Cortex of kidney (tissue), 1 donor: ENCODE measurements at places on chromosomes 11 and 22.
A peak's percentile ranks its signal among the peaks of the same experiment; 100 is the strongest.

DNA sequence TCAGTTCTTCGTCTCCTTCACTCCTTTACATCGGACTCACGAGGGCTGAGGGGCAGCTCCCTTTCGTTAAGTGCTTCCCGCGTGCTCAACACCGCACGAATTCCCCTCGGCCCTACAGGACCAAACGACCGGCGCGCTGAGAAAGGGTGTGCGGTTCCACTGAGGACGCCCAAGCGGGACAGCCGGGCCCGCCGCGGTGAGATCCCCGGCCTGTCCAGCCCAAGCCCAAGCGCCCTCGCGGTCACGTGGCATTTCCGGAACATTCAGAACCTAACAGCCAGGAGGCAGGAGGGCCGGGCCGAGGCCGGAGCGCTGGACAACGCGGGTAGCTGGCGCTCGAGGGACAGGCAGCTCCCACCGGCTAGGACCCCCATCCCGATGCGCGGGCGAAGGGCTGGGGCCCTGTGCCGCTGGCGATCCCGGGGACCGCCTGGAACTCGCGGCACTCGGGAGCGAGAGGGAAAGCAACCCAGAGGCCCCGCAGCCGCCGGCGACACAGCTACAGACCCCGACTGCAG is 737 bp upstream of the STIP1 start:
- no peak for DNase-seq

DNA sequence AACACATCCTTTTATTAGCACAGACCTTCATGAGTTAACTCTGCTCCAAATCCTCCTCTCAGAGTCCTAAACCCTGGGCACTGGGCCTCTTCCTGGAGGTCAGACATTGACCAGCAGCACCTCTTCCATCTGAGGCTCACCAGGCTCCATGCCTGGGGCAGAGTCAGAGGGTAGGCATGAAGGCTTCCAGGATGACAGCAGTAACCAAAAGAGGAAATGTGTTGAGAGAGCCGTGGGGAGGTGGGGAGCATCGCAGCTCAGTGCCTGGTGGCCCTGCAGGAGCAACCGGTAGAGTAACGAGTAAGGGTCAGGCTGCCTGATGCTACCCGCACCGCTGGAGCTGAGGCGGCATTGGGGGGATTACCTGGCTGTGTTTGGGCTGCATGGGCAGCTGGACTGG is 9.4 kb upstream of the NAV2 start:
- DNase-seq = no peak

- DNase-seq = no peak
Observed at GRCh38 chr11:106156290-106156937, 79.0 kb downstream of the AASDHPPT start.

GRCh38 chr11:89516496-89516895 is 25.3 kb upstream of the NOX4 start:
- DNase-seq = no peak

DNA sequence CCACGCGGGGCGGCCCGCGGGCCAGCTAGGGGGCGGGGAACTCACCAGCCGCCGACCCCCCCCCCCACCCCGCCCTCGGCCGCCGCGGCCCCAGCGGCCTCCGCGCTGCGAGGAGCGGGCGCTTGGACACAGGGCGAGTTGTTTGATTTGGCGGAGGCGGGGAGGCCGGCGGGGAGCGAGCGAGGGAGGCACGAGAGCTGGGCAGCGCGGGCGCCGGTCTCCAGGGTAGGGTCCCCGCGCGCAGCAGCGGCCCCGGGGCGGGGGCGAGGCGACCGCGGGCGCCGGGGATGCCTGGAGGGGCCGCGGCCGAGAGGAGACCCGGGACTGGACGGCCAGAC is 64.4 kb downstream of the NAV2 start:
- no peak for DNase-seq

GRCh38 chr22:44151676-44152075 is 29.0 kb upstream of the PARVG start:
- DNase-seq = no peak

GRCh38 chr22:29641042-29641699 is 37.7 kb downstream of the NF2 start:
- DNase-seq = no peak

DNA sequence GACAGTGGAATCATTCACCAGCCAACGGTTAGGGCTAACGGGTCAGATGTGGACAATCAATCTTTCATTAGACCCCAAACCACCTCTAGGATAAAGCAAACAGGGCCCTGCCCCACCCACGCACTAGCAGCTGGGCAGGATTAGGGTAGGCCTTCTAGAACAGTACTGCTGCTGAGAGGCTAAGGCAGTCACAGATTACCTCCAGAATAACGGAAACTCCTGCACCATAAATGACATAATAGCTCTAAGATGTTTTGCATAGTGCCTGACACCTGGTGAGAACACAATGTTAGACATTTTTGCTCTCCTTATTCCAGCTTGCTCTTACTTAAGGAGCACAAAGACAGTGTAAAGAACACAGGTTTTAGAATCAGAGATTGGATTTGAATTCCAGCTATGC is 1.8 kb downstream of the SYTL2 start:
- DNase-seq = no peak

DNA sequence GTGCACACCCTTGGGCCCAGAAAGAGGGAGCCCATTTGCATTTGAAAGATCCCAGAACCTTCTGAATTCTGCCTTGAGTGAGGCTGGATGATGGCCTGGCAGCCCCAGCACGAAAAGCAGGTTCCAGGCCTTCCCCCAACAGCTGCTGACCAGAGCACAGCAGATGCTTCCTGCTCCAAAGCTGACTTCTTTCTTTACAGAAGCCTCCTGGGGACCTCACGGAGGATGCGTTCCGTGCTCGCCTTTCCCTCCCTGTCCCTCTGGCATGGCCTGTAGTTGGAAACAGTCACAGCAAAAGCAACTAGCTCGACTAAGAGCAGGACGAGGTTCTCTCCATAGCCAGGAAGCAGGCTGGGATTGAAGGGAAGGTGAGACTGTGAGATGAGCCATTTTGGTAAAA is 107.7 kb upstream of the B3GAT1 start:
- no peak for DNase-seq

- peak; percentile 5 for DNase-seq
Observed at GRCh38 chr11:47946682-47947559, 33.4 kb upstream of the PTPRJ start.

GRCh38 chr22:28175730-28176492 is 256.9 kb upstream of the PITPNB start:
- DNase-seq = no peak

GRCh38 chr22:40616578-40616977 is 19.9 kb downstream of the MRTFA start:
- DNase-seq = no peak
